ENCODE measurements at places on chromosomes 13 and 19.

DNA sequence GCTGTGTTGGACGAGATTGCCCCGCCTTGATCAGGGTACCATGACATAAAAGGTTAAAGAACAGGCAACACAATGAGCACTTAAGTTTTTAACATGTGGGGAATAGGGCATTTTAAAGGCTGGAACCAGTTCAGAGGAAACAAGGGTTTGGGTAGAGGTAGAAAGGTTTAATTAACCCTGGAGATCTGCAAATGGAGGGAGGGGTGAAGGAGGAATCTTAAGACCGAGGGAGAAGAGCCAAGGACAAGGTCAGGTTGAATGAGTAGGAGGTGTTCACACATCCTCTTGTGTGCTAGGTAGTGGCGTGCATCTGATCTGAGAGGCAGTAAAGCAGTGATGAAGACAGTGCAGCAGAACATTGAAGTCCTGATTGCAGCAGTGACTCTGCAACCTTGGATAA lies 28.5 kb downstream of the SKA3 start:
- DNase-seq: no peak

DNA sequence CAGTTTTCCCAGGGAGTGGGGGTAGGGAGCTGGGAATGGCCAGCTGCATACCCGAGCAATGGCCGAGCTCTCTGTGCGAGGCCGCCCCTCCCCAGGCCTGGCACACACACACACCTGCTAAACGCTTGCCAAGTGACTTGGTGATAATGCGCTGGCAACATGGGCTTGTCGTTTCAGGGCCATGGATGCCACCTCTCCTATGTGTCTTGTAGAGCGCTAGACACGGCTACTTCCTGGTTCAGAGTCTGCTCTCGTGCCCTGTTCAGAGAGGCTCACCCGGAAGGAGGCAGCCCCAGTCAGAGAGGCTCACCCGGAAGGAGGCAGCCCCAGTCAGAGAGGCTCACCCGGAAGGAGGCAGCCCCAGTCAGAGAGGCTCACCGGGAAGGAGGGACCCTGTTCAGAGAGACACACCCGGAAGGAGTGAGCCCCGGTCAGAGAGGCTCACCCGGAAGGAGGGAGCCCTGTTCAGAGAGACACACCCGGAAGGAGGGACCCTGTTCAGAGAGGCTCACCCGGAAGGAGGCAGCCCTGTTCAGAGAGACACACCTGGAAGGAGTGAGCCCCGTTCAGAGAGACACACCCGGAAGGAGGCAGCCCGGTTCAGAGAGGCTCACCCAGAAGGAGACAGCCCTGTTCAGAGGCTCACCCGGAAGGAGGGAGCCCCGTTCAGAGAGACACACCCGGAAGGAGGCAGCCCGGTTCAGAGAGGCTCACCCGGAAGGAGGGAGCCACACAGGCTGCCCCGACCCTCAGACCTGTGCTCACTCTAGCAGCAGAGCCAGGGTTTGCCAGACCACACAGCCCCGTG lies 4.2 kb downstream of the ADPRHL1 start:
- peak; percentile 90 for DNase-seq

DNA sequence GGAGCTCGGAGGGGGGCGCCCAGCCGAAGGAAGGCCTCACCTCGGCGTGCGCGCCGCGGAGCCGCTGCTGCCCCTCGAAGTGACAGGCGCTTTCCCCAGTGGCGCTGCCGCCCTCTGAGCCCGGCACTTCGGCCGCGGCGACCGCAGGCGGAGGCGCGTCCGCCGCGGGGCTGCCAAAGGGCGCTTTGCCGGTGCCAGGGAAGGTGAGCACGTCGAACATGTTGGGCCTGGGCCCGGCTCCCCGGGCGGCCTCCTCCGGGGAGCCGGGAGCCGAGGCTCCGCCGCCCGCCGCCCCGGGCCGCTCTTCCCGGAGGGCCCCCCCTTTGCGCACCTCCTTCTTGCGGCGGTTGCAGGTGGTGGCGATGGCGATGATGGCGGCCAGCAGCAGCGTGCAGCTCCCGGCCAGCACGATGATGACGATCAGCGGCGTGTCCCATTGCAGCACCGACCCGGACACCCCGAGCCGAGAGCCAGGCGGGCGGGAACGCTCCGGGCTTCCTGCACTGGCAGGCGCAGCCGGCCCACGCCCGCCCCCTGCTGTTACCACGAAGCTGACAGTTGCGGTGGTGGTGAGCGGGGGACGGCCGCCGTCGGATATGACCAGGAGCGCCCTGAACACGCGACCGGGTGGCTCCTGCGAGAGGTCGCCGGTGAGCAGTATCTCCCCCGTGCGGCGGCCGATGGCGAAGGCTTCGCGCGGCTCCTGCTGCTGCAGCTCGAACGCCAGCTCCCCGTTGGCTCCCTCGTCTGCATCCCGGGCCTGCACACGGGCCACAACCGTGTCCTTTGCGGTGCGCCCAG lies 2.5 kb downstream of the PCDH8 start:
- DNase-seq: no peak

DNA sequence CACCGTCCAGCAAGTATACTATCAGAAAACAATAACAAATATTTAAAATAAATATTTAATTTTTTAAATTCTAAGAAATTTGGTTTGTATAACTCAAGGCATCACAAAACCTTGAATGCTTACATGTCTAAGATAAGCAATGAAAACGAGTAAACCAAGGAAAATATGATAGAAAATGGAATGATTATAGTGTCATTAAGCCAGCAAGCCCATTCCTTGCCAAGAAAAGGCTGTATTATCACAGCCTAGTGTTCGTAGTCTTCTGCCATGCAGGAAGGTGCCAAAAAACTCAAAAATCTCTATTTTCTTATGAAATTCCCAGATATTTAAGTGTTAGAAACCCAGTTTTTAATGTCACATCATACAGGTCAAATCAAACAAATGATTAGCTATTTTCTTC lies 136.4 kb downstream of the STOML3 start:
- DNase-seq: no peak

DNA sequence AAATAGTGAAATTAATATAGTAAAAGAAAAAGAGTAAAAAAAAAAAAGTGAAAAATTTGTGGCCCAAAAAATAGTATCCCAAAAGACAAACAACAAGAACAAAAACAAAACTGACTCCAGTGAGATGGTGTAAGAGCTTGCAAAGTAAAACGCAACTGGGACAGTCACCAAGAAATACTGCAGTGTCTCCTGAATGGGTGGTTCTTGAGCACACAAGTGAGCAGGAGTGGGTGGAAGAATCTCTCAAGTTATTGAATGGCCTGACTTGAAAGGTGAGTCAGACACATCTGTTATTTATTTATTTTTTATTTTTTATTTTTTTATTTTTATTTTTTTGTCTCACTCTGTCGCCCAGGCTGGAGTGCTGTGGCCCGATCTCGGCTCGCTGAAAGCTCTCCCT lies 1.9 kb downstream of the ZNF493 start:
- no peak for DNase-seq

DNA sequence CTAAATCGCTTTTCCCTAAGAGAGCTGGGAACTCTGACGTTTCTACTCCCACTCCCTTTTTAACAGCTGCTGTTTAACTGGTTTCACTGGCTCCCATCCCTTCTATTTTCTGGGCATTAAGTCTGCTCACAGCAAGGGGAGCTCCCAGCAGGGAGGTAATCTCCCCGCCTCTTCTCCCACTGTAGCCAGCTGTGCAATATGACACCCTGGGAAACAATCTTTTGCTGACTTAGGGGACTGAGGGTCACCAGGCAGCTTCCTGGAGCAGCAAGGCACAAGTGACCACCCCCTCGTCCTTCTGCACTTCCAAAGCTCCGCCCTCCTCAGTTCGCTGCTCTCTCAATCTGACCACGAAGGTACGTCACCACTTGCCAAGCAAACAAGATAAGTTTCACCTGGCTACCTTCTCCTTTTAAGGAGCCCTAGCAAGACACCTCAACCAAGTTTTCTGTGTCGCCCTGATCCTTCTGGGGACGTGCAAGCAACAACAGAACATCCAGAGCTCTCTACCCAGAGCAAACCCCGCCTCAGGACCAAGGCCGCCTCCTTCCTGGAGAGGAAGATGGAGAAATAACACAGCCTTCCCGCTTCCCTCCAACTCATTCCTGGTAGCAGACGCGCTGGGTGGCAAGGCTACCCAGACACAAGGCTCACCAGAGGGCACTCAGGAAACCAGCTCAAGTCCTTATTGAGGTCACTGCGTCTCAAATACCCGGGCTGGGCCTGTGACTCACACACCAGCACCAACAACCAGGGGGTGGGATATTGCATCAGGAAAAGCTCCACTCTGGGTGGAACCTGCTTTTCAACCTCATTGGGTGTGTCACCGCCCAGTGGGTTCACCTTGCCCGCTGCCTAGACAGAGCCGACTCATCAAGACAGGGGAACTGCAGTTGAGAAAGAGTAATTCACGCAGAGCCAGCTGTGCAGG lies 92.4 kb downstream of the STK24 start:
- DNase-seq: peak; percentile 67

DNA sequence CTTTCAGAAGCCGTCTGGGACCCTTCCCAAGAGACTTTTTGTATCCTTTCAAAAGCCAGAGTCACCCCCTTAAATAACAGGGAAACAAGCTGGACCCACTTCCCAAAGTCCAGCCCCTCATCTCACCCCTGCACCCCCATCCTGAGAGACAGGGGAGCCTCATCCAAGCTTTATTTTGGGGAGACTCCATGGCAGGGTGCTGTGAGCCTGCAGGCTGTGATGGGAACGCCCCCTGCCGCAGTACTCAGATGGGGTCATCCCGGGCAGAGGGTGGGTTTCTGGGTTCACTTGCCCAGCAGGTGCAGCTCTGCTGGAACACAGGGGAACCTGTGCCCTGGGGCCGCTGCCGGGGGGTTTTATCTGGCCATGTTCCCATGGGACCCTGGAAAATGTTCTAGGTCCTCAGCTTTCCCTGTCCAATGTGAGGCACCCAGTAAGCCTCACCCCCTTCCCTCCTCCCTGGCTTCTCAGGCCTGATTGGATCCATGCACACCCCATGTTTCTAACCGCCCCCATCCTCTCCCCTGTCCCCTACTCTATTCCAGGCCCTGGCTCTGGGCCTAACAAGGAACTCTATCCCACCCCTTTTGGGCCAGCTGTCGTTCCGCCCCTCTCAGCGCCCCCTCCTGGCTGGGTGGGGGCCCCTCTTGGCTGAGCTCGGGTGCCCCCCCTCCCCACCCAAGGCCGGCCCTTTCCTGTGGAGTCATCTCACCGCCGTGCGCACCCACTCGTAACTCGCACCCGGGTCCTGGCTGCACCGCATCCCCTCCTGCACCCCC lies 1.0 kb downstream of the HIF3A start:
- DNase-seq: no peak

GRCh38 chr19:1265615-1266128 lies 3.5 kb upstream of the CIRBP start:
- DNase-seq: no peak

- no peak for DNase-seq
These were observed 168.8 kb upstream of the ZNF507 start for GRCh38 chr19:32176591-32176990.

DNA sequence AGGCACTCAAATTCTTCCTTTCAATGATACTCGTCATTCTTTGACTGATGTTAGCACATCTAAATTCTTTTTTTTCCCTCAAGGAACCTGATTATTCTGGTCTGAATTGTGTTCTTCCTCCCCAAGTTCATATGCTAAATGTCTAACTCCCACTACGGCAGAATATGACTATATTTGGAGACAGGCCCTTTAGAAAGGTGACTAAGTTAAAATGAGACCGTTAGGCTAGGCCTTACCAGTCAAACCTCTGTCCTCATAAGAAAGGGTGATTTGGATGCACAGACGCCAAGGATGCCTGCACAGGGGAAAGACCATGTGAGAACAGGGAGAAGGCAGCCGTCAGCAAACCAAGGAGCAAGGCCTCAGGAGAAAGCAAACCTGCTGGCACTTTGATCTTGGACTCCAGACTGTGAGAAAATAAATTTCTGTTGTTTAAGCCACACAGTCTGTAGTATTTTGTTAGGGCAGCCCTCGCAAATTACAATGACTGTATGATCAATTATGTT lies 13.1 kb upstream of the FOXO1 start:
- no peak for DNase-seq

DNA sequence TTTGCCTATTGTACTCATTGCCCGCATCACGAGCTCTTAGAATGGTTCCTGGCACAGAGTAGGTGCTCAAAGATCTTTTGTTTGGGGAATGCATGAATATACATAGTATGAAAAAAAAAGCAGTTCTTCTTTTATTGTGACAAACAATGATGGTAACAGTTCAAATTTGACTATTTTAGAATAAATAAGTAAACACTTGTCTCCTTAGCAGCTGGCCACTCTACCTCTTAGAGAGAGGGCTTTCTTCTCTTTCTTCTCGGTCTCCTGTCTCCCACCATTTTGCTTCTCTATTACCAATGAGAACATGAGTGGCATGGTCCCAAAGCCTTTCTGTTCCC lies 639 bp upstream of the SLAIN1 start:
- DNase-seq: no peak
